ELR (cell line): ENCODE measurements at places on chromosomes 4 and X.
A peak's percentile ranks its signal among the peaks of the same experiment; 100 is the strongest.

- no peak for DNase-seq
Measured at GRCh38 chr4:14877246-14878225, 124.7 kb upstream of the CPEB2 start.

DNA sequence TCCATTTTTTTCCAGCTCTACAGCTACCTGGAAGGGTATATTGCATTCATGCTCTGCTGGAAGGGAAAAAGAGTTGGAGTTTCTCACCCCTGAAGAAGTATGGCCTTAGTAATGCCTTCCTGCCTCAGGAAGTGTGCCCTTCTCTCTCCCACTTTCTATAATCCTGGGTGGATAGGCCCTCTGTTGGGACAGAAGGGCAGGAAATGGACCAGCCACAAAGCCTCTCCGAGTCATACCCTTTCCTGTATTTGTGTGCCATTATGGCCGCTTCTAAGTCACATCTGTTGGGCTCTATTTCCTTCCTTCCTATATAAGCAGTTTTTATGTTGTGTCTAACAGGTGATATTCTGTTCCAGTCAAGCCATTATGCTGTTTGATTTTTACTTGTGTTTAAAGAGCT lies 74.8 kb upstream of the SMARCA5 start:
- DNase-seq: peak; percentile 41

DNA sequence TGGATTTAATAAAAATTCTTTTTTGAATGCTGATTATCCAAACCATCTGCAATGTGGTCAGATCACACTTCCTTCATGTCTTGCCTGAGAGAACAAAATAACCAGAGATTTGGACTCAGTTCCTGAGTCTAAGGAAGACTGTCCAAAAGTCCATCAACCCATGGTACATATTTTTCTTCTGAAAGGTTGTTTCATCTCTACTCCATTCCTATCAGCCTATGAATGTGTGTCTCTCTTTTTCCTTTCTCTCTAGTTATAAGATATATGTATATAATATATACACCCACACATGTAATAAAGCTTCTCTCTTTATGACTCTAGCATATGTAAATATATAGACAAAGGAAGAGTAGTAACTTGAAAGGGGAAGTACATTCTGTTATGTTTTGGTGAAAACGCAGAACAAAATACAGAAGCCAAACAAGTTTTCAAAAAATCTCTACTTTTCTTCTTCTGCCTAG lies 226.9 kb downstream of the ARHGAP24 start:
- no peak for DNase-seq

- peak; percentile 11 for DNase-seq
Measured at GRCh38 chr4:155377276-155377675, 511 bp upstream of the MAP9 start.

DNA sequence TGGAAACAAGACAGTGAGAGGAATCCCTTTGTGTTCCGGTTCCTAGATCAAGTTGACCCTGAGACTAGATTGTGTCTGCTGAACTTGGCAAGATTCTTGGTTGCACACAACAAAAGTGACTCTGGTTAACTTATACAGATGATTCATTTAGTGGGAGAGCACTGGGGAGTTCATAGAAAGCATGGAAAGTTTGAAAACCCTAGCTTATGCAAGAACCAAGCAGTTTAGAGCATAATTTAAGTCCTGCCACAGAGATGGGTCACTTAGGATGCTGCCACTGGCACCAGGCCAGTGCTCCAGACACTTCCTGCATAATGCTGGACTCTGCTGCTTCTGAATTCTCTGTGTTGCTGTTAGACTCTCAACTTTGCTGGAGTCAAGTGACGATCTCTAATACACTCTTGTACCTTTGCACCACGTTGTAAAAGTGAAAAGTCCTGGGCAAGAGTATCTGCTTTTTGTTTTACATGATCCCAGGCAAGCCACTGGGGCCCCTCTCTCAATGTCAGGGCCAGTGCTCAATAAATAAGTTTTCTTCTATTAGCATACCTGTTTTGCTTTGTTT lies 12.7 kb upstream of the DCUN1D4 start:
- no peak for DNase-seq

DNA sequence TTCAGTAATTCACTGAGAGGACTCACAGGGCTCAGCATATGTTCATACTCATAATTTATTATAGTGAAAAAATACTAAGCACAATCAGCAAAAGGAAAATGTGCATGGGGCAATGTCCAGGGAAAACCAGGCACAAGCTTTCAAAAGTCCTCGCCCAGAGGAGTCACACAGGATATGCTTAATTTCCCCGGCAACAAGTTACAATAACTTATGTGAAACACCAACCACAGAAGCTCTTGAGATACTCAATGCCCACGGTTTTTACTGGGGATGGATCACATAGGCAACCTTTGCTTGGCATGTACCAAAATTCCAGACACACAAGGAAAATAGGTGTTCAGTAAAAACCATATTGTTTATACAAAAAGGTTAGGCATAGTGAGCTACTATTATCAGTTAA lies 38.5 kb upstream of the STPG2 start:
- DNase-seq: peak; percentile 34

GRCh38 chrX:78119521-78120227 lies 15.6 kb downstream of the PGK1 start:
- no peak for DNase-seq

DNA sequence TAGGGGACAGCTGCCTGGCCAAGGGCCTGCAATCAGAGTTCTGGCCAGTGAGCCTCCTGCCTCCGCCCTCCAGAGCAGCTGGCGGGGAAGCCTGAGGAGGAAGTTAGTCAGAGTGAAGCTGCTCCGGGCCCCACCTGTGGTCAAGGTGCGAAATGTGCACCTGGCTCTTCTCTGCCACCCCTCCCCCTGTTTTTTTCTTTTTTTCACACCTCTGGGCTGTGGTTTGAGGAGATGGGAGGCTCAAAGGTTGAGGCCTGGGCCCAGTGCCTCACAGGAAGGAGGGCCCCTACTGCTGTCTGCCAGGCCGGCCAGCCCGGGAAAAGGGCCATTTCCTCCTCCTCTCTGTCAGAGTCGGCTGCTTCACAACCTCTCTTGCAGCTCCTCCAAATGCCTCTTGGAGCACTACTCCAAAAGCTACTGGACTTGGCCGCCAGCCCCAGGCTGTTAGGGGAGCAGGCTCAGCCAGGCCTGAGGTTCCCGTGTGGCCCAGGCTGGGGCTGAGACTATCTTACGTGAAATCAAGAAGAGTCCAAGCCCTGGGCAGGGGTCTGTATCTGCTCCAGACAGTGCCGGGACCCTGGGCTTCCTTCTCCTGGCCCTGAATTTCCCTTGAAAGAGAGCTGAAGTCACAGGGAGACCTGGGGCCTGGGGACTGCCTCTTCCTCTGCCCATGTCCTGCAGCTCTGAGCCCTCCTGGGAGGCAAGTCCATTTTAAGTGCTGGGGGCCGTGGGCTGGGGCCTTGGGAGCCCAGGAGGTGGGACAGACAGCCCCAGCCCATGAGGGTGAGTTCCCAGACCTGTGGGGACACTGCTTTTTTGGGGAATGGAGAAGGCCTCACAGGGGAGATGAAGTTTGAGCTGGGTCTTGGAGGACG lies 4.5 kb upstream of the CXCR3 start:
- peak; percentile 67 for DNase-seq
